ENCODE measurements at places on chromosomes 4 and X. TPM values are rescaled to one million over a fixed set of nuclear protein-coding genes. Genes with fewer than 3 reads are reported as not detected.

DNA sequence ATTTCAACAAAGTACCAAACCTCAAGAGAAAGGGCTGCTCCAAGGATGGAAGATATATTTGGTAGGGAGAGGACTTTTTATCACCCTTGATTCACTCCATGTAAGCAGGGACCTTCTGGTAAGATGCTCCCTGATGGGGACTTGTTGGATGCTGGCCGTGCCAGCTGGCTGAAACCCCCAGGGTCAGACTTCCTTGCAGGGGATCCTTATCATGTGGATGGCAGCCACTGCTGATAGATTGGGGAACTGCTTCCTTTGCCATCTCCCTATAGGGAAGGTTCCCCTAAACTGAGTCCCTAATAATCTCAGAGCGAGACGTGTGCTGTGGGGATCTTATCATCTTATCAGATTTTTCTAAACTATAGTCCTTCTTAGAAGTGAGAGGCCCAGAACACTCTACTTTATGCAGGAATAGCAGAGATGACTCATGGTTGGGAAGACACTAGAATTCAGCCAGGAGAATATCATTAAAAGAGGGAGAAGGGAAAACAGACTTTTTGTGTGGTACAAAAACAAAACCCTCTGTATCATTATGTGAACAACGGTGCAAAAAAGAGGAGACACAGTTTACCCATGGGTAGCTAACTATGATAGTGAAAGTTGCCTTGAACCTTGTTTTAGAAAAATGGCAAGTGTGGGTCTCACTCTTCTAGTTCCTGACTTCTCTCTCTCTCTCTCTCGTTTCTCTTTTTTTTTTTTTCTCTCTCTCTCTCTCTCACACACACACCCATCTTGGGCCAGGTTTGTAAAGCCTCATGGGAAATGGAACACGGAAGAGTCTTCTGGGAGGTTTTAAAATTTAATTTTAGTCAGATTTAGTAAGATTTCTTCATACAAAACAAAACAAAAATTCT is 16.1 kb downstream of the RHOH start:
- DNase-seq, result no peak

Gene CXorf65
- total RNA-seq, result not detected

GRCh38 chr4:48258845-48259397 is 10.7 kb downstream of the TEC start:
- no peak for DNase-seq

- no peak for DNase-seq
Measured at GRCh38 chr4:162458051-162458450, 294.3 kb upstream of the FSTL5 start.

GRCh38 chr4:168917138-168917779 is 92.8 kb downstream of the CBR4 start:
- no peak for DNase-seq

Gene HELT
- total RNA-seq, result not detected

DNA sequence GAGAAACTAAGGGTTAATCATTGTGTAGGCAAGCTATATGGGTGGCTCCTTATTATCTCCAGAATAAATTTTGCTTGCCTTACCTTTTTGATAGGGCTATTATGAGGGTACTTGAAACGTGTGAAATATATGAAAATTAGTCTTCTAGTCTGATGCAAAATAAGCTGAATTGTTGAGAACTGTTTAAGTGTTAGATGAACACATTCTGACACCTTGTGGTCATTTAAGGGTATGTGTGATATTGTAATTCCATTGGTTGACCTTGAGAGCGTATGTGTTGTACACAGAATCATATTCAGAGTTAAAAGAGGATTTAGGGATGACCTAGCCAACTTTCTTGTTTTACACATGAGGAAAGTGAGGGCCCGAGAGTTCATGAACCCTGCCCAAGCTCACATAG is 44.6 kb upstream of the LINC00632 start:
- DNase-seq, result no peak

Gene TMPRSS11B
- not detected for total RNA-seq

Gene KIF4A
- 0.73 TPM for total RNA-seq

Gene CXorf49
- total RNA-seq, result not detected

DNA sequence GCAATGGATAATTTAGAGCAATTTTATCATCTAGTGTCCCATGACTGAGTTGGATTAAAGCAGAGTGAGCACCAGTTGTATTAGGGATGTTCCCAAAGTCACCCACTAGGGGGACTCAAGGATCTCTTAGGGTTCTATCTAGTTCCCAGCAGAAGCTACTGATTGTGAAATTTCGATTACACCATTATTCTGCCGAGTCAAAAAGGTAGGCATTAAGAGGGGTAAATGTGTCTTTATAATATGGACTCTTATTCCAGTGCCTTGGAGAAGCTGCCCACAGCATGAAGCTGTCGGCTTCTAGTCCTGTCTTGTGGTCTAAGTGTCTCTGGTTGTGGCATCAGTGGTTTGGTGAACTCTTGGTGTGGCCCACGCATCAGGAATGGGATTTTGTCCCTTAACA is 53.3 kb downstream of the RGS12 start:
- DNase-seq, result no peak

- DNase-seq, result no peak
Measured at GRCh38 chrX:109774706-109775105, 41.6 kb upstream of the ACSL4 start.

DNA sequence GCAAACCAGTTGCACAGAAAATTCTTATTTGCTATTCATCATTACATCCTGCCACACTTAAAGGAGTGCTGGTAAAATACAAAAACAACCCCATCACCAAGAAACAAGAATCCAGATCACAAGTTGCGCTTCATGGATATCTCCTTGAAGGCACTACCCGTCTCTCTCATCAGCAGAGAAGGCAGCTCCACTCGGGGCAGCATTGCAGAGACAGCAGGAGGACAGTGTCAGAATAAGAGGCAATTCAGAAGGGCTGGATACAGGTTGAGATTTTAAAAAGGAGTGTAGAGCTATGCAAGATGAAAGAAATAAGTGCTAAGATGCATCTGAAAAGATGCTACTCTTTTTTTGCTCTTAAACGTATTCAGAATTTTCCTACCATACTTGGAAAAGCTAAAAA is 71.4 kb downstream of the LDB2 start:
- DNase-seq, result no peak

- DNase-seq, result no peak
Measured at GRCh38 chr4:146436423-146437162, 85.1 kb downstream of the SLC10A7 start.

Gene GPR34
- total RNA-seq, result 2.7 TPM

GRCh38 chr4:42767669-42768068 is 110.8 kb upstream of the ATP8A1 start:
- DNase-seq, result no peak

DNA sequence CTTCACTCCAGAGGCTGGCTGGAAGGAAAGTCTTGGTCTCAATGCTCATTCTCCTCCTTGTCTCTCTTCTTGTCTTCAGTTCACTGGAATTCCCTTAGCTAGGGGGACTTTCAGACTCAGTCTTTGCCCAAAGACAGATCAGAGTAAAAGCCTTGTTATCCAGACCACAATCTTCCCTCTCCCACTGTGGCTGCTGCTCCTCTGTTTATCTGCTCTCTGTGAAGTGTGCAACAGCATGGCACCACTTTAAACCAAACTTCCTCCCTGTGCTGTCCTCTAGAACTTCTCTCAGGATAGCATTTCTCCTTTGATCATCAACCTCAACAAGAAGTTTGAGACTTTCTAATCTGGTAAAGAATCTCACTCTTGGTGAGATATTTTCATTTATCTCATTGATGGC is 530.1 kb upstream of the SLIT2 start:
- no peak for DNase-seq

- no peak for DNase-seq
Measured at GRCh38 chrX:139423186-139423585, 107.4 kb upstream of the F9 start.

DNA sequence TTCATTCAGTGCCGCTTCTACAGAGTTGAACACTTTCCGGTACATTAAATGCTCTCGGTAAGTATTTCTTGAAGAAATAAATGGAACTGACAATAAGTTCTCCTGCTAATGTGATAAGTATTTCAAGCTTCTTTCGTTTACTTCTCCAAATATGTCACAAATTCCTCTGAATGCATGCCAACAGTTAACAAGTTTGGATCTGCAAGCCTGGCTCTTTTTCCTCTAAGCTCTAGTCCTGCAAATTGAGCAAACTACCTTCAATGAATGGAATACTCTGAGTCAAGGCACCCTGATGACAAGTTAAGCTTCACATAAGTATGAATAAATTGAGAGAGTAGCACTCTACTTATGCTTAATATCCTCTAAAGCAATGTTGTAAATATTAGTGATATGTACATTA is 403.6 kb downstream of the PDGFC start:
- no peak for DNase-seq

Gene NEXMIF
- 0.28 TPM for total RNA-seq

Gene SMARCA1
- total RNA-seq, result 31.9 TPM

DNA sequence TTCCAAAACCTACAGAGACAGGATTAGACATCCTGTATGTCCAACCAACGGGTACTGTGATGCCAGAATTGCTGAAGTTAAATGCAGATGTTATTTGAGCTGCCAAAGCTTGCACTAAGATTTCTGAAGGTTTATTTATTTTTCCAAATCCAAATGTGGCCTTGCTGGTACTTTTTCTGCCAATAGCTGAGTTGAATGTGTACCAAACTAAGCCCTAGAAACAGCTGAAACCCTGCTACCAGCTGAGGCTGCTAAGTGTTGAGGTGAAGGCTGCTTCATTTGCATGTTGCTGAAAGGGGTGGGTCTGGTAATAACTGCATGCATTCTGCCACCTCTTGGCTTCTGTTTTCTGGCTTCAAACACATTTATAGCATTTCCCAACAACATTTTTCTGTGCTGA is 366.5 kb downstream of the FAT4 start:
- DNase-seq, result no peak

GRCh38 chr4:88012647-88013046 is 5.2 kb downstream of the PKD2 start:
- no peak for DNase-seq

DNA sequence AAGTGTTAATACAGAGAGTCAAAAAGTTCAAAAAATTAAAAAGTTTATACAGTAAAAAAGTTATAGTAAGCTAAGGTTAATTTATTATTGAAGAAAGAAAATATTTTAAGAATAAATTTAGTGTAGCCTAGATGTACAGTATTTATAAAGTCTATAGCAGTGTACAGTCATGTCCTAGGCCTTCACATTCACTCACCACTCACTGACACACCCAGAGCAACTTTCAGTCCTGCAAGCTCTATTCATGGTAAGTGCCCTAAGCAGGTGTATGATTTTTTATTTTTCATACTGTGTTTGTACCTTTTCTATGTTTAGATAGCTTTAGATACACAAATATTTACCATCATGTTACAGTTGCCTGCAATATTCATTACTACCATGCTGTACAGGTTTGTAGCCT is 108.9 kb downstream of the FHIP1A start:
- no peak for DNase-seq

Gene SERTM2
- total RNA-seq, result not detected

- no peak for DNase-seq
Measured at GRCh38 chr4:18847249-18847890, 825.8 kb upstream of the LCORL start.

DNA sequence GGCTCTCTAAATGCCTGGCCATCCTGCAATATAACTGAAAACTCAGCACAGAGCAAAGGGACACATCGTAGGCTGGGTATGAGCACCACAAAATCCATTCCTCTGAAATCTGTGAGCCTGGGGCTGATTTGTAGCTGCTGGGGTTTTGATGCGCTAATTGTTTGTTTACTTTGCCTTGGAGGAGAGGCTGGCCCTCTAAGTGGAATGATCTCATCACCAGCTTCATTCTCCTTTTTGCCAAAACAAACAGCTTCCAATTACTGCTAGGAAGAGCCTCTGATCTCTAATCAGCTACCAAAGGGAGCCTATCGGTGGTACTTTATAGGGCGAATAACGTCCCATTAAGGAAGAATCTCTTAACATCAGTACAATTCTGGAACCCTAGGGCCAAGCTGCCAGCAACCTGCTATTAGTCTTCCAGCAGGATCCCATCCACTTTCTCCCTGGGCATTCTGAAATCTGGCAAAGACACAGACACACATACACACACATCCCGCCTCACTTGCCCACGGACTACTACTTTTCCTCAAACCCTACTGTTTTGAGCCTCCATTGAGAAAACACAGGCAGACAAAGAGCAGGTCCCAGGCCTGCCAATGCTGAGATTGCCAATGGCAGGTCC is 5.8 kb downstream of the ANOS1 start:
- DNase-seq, result no peak

Gene HAND2
- total RNA-seq, result 89.8 TPM

DNA sequence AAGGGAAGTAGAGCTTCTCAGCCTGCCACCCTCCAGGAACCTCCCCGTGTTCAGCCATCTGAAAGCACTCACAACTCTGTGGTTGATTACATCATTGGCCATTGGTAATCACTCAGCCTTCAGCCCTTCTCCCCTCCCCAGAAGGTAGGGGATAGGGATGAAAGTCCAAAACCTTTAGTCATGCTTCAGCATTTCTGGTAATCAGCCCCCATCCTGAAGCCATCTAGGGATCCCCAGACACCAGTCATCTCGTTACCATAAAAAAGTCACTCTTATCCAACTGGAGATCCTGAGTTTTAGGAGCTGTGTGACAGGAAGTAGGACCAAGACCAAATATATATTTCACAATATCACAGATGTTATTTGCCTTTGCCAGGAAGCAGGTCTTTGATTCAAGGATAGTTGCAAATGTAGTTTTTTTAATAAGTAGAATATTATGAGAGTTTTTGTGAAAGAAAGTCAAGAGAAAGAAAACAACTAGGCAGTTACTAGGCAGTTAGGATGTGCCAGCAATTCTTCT is 364.6 kb upstream of the NOCT start:
- no peak for DNase-seq

Gene BANK1
- total RNA-seq, result 0.19 TPM

DNA sequence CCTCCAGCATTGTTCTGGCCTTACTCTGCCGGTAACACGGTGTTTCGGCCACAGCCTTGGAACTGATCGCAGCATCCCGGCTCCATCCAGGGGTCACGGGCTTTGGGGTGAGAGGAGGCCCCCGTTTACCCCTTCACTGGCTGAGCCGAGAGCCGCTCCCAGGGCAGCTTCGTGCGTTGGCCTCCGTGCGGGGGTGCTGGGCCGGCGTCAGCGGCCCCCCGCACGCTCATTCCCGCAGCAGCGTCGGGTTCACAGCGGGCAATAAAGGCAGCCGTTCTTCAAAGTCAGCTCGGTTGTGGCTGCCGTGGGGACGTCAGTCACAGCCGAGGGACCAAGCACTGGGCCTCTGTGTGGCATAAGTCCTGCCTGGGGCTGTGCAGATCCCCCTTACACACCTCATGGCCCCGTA is 25.3 kb upstream of the PLCXD1 start:
- DNase-seq, result no peak

- DNase-seq, result peak; percentile 41
Measured at GRCh38 chr4:159105761-159106243, 2.9 kb downstream of the RAPGEF2 start.

Gene TLR3
- 4.6 TPM for total RNA-seq

DNA sequence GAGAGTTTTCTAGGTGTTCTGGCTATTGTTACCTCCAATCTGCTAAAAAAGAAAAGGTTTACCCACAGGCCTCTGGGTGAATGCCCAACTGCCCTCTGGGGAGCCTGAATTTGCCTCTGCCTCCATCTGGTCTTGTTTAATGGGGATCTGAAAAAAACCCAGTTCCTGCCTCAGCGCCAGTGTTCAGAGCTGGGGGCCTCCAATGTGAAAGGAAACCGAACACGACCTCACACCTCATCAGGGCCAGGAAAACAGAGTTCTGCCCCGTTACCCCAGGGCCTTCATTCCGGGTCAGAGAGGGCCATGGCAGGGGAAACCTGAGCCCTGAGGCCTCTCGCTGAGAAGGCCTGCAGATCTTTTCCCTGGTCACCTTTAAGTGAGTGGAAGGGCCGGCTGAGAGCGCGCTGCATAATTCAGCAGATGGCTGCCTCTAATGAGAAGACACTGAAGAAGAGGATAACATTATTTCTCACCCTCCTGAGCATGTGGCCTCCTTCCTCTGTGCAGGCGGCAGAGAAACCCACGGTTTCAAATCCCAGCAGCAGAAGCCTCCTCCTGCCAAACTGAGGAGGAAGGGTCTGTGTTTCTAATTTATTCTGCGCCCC is 6.8 kb downstream of the SEPTIN6 start:
- no peak for DNase-seq

All from heart right ventricle (tissue), 16 donors.